ENCODE measurements at places on chromosomes 3 and 15.

GRCh38 chr3:62249855-62250543 is 123.4 kb downstream of the FEZF2 start:
- DNase-seq: no peak

- DNase-seq: no peak
Observed at GRCh38 chr3:46575577-46576222, 9.6 kb upstream of the LRRC2 start.

GRCh38 chr3:153629148-153629547 is 467.1 kb downstream of the RAP2B start:
- no peak for DNase-seq

- no peak for DNase-seq
Observed at GRCh38 chr3:53859178-53859577, 12.8 kb downstream of the IL17RB start.

DNA sequence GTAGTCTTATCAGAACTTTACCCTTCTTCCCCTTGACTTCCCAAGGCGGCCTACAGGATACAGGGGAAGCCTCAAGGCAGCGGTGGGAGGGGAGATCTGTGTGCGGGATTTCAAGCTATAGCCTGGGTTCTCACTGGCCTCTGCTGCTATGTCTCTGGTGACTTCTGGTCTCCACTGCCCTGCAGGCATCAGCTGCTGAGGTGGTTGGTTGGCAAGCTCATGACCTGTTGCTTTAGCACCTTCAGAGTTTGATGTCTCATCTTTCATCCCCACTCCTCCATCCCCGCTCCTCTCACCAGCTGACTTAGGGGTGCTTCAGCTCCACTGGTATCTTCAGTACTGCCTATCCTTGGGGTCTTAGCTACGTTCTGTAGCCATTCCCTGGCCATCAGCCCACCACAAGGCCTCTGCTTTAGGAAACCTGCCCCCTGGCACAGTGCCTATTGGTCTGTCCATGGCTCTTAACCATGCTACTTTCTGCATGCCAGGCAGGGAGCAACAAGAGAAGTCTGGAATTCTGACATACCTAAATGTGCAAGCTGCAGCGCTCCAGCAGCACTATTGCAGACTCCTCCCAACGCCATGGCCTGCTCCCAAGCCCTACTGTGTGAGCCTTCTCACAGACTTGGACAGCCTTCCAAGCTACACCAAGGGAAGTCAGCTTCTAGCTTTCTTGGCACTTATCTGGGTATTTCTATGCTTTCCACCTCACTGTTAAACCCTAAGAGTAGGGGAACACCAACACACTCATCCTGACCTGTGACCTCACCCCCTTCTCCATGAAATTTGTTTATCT is 1.8 kb upstream of the YEATS2 start:
- DNase-seq: no peak

DNA sequence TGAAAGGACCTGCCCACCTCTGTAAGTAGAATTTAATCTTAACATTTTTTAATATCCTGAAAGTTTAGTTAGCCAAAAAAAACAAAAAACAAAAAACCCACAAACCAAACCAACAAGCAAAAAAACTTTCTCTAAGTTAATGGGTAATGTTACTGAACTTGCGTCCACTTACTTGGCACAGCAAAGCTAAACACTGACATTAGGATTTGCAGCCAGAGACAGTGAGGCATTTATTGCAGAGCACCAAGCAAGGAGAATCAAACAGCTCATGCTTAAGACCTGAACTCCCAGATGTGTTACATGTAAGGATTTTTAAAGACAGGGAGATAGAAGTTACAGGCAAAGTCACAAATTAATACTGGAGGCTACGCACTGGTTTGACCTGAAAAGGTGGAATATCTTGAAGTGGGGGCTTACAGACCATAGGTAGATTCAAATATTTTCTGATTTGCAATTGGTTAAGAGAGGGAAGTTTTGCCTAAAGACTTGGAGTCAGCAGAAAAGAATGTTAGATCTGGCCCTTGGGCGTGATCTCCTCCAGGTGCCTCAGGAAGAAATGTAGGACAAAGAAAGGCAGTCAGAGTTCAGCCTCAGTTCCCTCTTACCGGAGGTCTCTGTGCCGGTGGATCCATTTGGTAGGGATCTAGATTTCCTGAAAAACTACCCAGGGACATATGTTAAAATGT is 205.0 kb downstream of the ADAMTSL3 start:
- DNase-seq: no peak

DNA sequence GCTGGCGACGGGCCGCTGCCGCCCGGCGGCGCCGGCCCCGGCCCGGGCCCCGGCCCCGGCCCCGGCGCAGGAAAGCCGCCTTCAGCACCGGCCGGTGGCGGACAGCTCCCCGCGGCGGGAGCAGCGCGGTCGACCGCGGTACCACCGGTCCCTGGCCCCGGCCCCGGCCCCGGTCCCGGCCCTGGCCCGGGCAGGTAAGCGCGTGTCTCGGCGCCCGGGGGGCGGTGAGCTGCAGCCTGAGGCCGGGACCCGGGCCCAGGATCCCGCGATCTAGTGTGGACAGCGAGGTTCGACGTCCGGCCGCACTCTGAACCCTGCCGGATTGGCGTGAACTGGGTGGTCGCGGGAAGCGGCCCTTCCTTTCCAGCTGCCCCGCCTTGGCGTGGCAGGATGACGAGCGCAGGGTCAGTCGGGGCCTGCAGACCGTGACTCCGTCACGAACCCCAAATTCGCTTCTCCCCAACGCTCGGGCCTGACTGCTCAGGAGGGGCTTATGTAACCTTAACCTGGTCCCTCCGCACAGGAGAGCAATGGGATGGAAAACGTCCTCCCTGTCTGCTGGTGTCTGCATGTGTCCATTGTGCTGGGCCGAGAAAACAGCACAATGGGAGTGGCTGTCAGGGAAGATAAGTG is 472 bp downstream of the BSN start:
- DNase-seq: no peak

GRCh38 chr3:130728037-130728436 is 18.6 kb downstream of the PIK3R4 start:
- DNase-seq: no peak

DNA sequence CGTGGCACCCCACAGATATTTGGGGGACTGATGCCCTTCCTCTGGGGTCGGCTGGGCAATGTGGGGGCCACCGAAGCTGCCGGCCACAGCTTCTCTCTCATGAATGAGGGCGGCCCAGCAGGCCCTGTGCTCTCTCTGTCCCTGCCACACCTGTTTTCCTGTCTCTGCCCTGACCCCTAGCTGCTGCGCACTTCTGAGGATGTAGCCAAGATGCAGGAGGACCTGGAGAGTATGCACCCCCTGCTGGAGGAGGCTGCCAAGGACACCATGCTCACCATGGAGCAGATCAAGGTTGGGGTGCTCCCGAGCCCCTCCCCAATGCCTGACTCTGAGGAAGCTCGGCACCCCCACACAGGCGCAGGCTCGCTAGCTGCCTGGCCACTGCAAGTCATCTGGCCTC is 59.7 kb downstream of the SEMA3G start:
- no peak for DNase-seq

DNA sequence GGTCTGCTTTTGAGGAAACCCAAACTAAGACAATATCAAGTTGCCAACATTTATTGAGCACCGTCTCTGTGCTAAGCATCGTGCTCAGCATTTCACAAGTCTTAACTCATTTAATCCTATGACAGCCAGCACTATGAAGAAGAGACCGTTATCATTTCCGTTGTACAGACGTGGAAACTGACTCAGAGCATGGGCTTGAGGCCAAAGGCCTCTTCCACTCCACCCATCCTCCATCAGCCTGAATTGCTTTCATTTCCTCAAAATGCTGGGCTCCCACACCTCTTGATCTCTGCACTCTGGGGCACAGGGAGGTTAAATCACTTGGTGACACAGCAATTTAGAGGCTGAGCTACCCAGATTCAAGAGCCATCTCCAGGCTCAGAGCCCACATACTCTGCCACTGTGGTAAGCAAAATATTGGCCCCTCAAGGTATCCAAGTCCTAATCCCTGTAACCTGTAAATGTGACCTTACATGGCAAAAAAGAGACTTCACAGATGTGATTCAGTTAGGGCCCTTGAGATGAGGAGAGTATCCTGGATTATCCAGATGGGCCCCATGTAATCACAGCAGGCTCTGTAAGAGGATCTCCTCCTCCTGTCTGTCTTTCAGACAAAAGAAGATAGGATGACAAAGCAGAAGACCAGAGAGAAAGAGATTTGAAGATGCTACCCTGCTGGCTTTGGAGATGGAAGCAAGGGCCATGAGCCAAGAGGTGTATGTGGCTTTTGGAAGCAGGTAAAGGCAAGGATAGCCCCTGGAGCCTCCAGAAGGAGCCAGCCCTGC is 24.3 kb upstream of the FLNB start:
- DNase-seq: peak; percentile 45

GRCh38 chr3:16127249-16127648 is 47.2 kb upstream of the GALNT15 start:
- DNase-seq: no peak

DNA sequence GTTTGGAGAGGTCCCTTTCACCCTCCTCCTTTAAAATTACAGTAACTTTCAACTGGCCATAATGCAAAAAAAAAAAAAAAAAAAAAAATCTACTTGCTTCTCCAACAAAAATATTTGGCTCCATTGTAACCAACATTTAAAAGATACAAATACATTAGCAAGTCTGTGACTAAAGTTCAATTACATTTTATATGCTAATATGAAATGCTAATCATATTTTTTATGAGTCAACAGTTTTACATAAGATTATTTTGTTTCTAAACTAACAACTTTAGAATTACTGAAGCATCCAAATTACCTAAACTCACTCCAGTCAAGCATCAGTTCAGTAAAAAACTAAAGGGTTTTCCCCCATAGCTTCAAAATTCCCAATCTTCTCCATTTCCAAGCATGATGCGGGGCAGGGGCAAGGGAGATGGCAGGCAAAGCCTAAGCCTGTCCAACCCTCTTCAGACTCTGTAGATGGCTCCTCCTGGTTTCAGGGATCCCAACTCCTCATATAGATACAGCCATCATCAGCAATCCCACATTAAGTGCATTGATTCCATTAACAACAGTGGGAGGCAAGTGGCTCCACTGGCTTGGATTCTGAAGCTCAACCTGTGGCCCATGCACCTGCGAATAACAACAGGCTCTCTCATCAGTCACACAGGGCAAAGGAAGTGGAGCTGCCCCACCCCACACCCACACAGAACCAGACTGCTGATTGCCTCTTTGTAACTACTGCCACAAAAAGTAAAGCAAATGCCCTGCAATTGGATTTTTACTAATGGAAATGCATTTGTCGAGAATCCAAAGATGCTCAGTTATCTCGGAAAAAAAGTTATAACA is 15.0 kb downstream of the SFMBT1 start:
- peak; percentile 70 for DNase-seq

- DNase-seq: no peak
Observed at GRCh38 chr3:168028086-168028485, 67.6 kb downstream of the GOLIM4 start.

DNA sequence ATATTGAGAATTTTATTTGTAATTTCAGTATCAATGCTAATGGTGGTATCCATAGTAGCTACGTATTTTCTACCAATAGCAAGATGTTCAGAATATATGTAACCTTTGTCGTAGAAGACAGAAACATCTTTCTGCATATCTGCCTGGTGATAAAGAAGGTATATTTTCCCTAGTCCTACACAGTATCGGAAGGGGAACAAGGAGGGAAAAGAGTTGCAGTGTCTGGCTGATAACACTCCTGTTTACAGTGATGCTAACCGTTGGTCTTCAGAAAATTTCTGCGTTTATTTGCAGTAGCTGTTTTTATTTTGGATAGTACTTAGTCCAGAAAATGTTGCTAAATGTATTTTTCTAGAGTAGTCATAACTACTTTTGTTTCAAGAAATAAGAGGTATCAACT is 25.2 kb downstream of the TSC22D2 start:
- DNase-seq: no peak

DNA sequence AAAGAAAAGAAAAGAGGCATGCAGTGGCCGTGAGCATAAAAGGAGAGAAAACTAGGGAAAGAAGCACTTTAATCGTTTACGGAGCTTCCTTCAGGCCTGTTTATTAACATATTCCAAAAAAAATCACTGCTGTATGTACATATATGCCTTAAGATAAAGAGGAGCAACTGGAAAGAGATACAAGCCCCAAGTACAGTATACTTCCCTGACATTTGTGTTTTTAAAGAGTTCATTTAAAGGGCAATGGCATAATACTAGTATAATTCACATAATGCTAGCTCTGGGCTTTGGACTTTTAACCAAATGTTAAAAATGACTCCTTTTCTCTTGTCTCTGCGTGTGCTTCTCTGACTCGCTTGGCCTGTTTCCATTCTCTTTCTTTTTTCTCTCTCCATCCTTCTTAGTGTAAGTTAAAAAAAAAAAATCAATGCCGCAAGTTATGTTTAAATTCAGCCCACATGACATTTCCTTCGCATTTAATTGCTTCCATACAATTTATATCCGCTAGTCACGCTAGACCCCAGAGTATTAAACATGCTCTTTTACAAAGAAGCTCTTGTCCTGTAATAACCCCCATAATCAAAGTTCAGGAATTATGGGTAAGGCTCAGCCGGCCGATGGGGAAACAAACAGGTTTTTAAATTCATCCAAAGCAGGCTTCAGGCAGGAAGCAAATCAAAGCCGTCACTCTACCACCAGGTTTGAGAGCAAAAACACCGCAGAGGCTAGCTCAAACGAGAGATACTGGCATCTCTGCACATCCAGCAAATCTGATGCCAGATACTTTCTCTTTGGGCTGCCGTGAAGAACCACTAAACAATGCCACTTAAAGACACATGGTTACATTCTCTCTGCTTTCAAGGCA is 19.4 kb downstream of the WWTR1 start:
- DNase-seq: no peak

DNA sequence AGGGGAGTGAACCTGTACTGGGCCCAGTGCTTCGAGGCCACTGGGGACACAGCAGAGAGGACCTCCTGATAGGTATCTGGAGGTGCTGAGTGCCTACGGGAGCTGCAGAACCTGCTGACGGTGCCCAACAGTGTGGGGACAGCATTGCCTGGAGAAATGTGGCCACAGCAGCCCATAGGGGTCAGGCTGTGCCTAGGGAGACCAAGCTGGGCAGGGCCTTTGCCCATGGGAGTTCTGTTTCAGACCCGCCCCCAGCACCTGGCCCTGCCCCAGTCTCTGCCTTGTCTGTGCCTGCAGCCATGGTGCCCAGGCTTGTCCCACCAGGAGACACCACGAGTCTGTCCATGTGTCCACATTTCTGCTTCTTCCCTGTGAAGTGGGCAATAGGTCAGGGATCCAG is 15.3 kb upstream of the RPL32 start:
- peak; percentile 10 for DNase-seq

DNA sequence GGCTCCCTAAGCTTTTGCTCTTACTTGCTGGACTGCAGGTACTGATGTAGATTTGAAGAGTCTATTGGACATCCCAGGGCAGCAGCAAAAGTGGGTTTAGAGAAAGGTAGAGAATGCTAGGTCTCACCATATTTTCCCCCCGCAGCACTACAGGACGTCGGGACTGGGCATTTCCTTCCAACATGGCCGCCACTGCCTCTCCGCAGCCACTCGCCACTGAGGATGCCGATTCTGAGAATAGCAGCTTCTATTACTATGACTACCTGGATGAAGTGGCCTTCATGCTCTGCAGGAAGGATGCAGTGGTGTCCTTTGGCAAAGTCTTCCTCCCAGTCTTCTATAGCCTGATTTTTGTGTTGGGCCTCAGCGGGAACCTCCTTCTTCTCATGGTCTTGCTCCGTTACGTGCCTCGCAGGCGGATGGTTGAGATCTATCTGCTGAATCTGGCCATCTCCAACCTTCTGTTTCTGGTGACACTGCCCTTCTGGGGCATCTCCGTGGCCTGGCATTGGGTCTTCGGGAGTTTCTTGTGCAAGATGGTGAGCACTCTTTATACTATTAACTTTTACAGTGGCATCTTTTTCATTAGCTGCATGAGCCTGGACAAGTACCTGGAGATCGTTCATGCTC is 11.2 kb downstream of the CYP8B1 start:
- no peak for DNase-seq
